Transverse colon (tissue), 4 donors: ENCODE measurements at places on chromosomes 5 and 9. TPM values are rescaled to one million over a fixed set of nuclear protein-coding genes. Genes with fewer than 3 reads are reported as not detected.

DNA sequence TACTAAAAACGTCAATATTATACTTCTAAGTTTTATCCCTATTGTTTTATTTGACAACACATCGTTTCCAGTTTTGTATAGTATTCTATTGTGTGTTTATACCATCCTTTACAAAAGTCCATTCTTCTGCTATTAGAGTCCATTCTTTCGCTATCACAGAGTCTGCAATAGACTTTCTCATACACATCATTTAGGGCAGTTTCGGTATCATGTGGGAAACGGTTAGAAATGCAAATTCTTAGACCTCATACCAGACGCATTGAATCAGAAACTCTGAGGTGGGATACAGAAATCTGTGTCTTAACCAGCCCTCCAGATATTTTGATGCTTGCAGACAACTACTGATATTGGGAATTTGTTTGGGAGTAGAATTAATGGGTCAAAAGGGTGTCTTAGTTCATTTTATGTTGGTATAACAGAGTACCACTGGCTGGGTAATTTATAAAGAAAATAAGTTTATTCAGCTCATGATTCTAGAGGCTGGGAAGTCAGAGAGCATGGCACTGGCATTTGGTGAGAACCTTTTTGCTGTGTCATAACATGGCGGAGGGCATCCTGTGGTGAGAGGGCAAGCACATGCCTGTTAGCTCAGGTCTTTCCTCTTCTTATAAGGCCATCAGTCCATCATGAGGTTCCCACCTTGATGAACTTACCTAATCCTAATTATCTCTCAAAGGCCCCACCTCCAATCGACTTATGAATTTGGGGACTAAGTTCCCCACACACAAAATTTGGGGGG lies 21.1 kb downstream of the CARTPT start:
- H3K27ac ChIP-seq, result no peak overlapping the region
- no peak overlapping the region for H3K4me3 ChIP-seq
- H3K4me1 ChIP-seq, result no peaks in the 10 kb centered on the region
- no peaks in the 10 kb centered on the region for H3K27me3 ChIP-seq
- H3K36me3 ChIP-seq, result no peaks in the 10 kb centered on the region

DNA sequence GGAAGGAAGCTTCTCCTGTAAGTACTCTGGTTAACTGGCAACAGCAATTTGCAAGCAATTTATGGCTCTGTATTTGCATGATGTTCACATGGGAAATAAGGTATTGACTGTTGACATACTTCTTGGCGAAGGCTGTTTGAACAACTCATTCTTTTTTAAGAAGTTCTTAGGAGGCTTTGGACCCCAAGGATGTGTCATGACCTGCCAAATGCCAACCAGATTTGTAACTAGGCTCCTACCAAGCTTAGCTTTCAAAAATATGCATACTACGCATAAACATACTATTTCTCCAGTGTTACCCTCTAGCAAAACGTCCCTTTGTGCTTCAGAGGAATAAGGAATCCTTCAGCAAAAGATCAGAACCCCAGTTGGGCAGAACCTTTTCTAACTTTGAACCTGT lies 165.2 kb upstream of the MSX2 start:
- no peak overlapping the region for H3K27ac ChIP-seq
- H3K27me3 ChIP-seq, result peaks cover 16% of the 10 kb centered on the region
- no peak overlapping the region for H3K4me3 ChIP-seq
- no peaks in the 10 kb centered on the region for H3K4me1 ChIP-seq
- no peaks in the 10 kb centered on the region for H3K36me3 ChIP-seq
- no peak for DNase-seq

DNA sequence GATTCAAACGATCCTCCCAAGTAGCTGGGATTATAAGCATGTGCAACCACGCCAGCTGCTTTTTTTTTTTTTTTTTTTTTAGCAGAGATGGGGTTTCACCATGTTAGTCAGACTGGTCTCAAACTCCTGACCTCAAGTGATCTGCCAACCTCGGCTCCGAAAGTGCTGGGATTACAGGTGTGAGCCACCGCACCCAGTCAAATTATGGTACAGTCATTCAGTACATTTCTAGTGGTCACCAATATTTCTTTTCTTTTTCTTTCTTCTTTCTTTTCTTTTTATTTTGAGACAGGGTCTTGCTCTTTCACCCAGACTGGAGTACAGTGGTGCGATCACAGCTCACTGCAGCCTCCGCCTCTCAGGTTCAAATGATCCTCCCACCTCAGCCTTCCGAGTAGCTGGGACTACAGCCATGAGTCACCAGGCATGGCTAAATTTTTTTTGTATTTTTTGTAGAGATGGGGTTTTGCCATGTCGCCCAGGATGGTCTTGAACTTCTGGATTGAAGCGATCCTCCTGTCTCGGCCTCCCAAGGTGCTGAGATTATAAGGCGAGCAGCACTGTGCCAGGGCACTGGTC lies 25.4 kb upstream of the DCP2 start:
- H3K36me3 ChIP-seq, result no peaks in the 10 kb centered on the region
- no peaks in the 10 kb centered on the region for H3K4me1 ChIP-seq
- H3K27me3 ChIP-seq, result no peaks in the 10 kb centered on the region
- no peak for DNase-seq
- H3K27ac ChIP-seq, result no peak overlapping the region

Gene SLC23A1
- total RNA-seq, result 9.5 TPM

Gene NXNL2
- not detected for total RNA-seq
